Inflammatory macrophage treated with lipopolysaccharide for 1 hour (primary cell): ENCODE measurements at places on chromosomes 2 and 18.

DNA sequence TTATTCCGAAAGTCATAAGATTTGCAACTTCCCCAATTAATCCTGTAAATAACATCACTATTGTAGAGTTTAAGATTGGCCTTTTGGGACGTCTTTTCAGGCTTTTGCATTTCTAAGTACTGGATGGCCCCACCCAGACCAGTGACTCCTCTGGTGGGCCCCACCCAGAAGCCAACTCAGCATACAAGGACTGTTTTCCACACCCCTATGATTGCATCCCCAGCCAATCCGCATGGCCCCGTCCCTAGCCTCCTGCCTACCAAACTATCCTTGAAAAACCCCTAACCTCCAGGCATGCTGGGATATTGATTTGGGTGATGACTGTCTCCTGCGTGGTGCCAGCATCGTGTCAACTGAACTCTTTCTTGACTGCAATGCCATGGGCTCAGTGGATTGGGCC, 24.5 kb upstream of the TGIF1 start:
- DNase-seq = no peak

GRCh38 chr2:106274668-106275067, 80.6 kb upstream of the UXS1 start:
- DNase-seq = no peak

GRCh38 chr2:68912732-68913131, 40.0 kb downstream of the GKN2 start:
- peak; percentile 59 for DNase-seq

DNA sequence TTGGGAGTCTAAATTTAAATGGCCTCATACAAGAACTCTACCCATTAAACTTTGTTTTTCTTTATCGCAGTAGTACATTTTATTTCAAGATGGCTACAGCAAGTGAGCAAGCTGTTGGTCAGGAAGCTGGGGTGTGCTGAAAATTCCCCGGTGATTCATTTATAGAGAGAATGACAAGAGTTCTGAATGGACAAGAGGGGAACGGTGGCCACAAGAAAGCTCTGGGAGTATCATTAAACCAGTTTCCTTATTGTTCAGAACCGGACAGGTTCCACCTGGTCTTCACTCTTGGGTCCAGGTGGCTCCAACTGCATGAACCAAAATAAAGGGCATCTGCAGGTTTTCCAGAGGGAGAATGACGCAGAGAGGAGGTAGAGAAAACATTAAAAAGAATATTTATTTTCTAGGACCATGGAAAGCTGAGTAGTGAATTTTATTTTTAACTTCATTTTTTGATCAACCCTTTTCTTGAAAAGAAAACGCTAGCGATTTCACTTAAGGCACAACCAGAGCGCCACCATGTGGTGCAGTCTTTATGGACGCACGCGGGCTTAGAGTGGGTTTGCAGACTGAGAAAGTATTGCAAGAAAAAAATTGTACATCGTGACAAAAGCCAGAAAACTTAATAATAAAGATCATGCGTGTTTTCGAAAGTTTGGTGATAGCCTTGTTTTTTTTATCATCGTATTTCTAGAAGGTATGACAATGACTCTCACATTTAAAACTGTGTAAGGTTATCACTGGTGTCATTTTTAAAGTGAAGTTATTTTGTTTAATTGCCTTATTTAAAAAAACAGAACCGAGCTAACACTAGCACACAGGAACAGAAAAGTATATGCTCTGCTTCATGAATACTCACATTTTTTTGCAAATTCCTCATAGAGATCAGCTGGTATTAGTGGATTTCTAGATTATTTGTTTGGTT, 97.9 kb upstream of the NOL4 start:
- DNase-seq = peak; percentile 18

GRCh38 chr2:126620302-126620701, 35.7 kb upstream of the GYPC start:
- no peak for DNase-seq
